Renal cortical epithelial cell (primary cell): ENCODE measurements at places on chromosomes 7 and 10. TPM values are rescaled to one million over a fixed set of nuclear protein-coding genes. Genes with fewer than 3 reads are reported as not detected.

IDI2 gene
- not detected in 2 replicates for total RNA-seq

DNA sequence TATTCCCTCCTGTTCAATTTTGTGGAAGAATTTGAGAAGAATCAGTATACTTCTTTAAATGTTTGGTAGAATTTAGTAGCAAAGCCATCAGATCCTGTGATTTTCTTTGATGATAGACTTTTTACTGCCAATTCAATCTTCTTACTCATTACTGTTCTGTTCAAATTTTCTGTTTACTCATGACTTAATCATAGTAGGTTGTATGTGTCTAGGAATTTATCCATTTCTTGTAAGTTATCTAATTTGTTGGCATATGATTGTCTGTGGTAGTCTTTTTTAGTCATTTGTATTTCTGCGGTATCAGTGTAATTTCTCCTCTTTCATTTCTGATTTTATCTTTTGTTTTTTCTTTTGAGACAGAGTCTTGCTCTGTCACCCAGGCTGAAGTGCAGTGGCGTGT, 87.4 kb downstream of the CCDC3 start:
- DNase-seq = no peak

GRCh38 chr10:58757352-58758065, 244.8 kb downstream of the BICC1 start:
- DNase-seq = no peak

DNA sequence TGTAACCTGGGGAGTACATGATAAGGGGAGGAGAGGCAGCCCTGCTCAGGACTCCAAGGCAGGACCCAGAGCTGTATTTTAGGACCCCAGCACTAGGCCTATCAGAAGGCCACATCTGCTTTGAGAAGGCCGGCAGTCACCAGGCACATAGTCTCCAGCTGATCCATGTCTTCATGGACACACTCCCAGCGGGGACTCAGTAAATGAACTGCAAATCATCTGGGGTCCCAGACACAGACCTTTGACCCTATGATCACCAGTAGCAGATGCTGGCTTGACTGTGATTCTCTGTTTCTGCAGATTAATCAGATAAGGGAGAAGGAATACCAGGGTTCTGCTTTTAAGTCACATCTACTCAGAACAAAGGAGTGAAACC, 341.4 kb upstream of the PODXL start:
- no peak for DNase-seq

WASHC2C gene
- total RNA-seq = 29.0 and 47.1 TPM in 2 replicates

DNA sequence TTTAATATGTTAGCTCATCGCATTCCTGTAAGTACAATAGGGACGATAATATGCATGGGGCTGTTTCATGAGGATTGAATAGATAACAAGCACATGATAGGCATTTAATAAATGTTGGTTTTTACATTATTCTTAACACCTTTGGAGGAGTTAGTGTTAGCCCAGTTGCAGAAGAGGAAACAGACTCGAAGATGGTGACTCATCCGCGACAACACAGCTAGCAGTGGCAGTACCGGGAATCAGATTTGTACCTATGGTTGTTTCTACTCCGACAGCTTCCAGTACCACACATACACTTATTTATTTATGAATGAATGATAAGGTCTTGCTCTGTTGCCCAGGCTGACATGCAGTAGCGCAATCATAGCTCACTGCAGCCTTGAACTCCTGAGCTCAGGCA, 2.9 kb downstream of the LRMDA start:
- DNase-seq = no peak

DNA sequence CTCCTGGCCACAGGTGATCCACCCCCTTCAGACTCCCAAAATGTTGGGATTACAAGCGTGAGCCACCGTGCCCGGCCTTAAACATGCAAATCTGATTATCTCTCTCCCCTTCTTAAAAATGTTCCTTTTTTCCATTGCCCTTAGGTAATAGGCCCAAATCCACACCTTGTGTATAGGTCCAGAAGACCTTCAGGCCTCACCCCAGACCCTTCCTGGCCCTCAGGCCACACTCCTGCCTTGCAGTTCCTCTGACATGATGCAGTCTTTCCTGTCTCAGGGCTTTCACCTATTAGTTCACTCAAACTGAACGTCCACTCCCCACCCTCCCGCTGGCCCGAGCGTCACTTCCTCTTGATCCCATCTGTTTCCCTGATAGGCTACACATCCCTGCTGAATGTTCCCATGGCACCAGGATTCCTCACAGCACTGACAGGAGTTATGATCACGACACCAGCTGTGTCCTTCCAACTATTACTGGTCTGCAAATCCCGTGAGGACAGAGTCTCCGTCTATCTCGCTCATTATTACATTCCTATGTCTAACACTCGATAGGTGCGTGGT, 46.4 kb downstream of the DENND2A start:
- DNase-seq = no peak

ITPRID1 gene
- not detected in 2 replicates for total RNA-seq

CRHR2 gene
- not detected in 2 replicates for total RNA-seq

DNA sequence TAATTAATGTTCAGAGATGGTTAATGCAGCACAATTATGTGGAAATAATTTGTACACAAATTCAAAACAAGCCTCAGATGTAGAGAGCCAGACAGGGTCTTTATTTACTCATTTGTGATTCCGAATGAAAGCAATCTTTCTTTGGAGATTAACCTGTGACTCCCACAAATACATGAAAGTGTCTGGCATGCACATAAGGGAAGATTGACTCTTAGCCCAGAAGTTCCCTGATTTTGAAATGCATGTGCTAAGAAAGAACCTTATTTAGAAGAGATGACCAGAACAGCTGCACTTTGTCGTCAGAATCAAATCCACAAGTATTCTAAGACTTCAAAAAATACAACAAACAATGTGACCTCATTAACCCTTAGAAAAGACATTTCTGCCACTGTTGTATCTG, 45.1 kb downstream of the RNLS start:
- DNase-seq = peak; percentile 82

GRCh38 chr10:120588311-120588710, 131.3 kb downstream of the PLPP4 start:
- peak; percentile 18 for DNase-seq
